ENCODE measurements at places on chromosomes 13 and 19.

GRCh38 chr19:38318660-38319059 is 985 bp upstream of the KCNK6 start:
- no peak for DNase-seq

GRCh38 chr19:17576758-17577456 is 21.5 kb downstream of the COLGALT1 start:
- no peak for DNase-seq

DNA sequence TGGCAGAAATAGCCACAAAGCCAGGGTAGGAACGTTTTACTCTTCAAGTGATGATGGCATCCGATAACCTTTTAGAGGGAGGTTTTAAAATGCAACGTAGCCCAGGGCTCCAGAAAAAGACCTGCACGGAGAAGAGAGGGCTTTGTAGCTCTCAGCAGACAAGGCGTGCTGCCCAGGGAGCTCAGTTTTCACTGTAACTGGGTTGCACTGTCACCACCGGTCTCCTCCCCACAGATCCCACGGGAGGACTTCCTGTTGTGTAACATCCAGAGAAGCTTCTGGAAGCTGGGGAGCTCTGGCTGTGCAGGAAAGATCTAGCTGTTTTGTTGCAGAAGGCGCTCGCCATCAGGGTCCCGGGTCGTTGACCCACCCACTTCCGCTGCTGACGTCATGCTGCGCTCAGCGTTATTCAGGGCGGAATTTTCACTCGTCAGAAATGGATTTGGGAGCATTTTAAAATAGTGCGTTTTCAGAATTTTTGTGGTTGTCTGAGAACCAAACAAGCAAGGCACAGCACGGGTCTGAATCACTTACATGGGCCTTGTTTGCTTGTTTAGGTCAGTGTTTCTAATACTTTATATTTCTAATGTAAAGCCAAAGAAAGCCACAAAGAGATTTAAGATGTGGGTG is 50.8 kb downstream of the ATP11A start:
- no peak for DNase-seq

GRCh38 chr13:50914848-50915247 is 5.3 kb downstream of the RNASEH2B start:
- DNase-seq: no peak

- peak; percentile 43 for DNase-seq
Observed at GRCh38 chr19:2618611-2619010, 83.9 kb downstream of the GNG7 start.

DNA sequence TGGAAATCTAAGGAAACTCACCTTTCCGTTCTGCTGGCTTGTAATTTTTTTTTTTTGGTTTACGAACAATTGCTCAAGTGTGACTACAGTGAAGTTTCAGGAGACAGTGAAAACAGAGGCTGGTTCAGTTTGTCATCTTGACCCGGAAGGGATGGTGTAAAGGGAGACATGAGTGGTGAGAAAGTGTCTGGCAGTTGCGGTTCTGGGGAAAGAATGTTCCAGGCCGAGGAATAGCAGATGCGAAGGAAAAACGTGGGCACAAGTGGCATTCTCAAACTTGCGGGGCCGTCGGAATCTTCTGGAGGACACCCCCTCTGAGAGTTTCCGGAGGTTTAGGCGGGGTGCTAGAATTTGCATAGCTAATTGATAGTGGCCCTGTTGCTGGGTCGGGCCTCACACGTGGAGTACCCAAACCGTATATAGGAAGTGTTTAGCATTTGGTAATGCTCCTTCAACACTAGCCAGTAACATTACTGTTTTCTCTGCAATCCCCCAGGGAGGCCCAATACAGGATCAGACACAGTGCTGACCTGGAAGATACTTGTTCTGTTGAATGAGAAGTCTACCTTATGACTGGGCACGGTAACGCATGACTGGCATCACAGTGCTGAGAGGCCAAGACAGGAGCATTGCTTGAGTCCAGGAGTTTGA is 2.8 kb upstream of the TNFSF9 start:
- DNase-seq: no peak

- no peak for DNase-seq
Observed at GRCh38 chr19:47447470-47448359, 24.0 kb downstream of the SLC8A2 start.
